Spinal cord (tissue), 10 donors: ENCODE measurements at places on chromosomes 4 and X.

GRCh38 chr4:152577708-152578396, 42.0 kb upstream of the FBXW7 start:
- DNase-seq = no peak

GRCh38 chr4:174815282-174815681, 13.8 kb downstream of the GLRA3 start:
- DNase-seq = no peak

GRCh38 chr4:138243369-138243768, 1.2 kb upstream of the SLC7A11 start:
- DNase-seq = no peak

GRCh38 chrX:97199501-97199900, 315.8 kb downstream of the RPA4 start:
- DNase-seq = no peak

- DNase-seq = no peak
Measured at GRCh38 chr4:30950737-30951136, 230.6 kb downstream of the PCDH7 start.

DNA sequence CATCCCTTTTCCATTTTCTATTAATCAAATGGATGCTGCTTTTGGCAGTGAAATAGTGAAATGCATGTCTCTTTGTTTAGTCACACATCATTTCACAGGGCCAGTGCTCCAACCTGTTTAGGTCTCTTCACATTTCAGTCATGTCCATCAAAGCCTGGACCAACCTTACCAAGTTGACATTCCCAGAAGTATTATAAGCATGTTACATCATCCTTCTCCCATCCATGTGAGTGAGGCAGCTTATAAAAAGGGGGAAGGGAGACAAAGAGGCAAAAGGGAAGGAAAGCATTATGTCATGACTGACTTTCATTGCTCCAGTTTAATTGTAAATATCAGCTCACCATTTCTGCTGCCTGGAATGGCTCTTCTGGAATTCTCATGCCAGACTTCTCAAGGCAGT, 94.4 kb downstream of the NWD2 start:
- DNase-seq = no peak
